Stimulated activated CD4-positive, alpha-beta T cell treated with anti-CD3 and anti-CD28 coated beads, TNF-alpha, amount 100 ng/mL, for 48 hours (primary cell): ENCODE measurements at places on chromosomes 11 and 22.

DNA sequence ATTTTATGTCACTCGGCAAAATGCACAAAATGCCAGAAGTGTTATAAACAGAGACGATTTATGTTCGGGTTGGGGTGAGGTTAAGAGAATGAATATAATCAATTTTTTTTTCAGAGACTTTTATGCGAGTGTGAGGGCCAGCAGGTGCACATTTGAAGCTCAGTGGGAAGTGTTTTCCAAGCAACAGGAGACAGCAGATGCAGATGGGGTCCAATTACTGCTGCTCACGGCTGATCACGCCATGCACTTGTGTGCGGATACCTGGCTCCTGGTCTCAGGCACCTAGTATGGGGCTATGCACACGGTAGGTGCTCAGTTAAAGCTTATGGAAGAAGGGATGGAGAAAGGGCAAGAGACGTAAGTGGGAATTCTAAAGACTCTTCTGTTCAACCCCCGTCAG lies 249.1 kb downstream of the MIAT start:
- no peak for DNase-seq

DNA sequence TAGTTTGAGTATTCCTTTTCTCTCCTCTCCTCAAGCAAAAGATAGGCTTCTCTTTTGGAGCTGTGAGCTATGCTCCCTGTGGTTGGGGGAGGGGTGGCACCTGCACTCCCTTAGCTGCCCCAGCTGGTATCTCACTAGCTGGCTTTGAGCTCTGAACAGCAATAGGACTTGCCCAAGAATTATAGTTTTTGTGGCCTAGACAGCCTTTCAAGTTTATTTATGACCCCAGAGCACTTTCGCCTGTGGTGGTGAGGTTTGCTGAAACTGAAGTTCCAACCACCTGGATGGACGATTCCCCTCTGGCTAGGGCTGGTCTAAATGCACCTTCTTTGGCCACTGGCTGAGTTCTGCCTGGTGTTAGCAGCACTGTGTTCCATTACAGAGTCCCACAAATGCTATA lies 37.1 kb upstream of the SLC37A2 start:
- no peak for DNase-seq

DNA sequence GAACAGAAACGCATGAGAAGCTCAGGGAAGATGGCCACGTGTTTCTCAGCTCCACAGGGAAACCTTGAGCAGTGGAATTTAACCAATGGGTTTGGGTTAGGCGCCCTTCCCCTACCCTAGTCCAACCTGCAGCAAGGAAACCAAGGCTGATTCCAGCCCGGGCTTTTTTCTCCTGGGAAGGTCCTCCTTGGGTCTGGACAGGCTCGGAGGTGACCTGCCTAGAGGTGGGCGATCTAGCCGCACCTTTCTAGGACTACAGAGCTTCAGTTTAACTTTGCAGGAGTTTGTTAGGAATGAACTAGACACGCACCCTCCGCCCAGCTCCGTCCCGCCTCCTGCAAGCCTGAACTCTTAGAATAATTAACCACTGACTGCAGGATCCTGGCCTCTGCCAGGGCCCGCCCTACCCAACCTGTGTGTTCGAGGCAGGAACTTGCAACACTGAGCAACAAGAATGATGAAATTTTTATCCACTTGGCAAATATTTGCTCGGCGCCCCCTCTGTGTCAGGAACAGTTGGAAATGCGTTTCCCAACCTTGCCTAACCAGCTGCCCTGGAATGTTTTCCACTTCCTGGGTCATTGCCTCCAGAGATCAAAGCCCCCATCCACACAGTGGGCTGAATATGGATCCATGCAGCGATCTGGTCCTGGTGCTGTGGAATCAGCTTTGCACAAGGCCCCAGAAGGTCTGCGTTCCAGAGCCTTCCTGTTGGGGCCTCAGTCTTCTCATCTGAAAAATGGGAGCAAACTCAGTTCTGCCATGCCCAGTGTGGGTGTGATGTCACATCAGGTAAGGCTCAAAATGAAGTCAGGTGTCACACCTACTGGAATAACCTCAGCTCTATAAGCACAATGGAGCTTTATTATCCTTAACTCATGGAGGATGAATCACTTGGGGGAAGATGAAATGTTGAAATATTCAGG lies 13.3 kb downstream of the MPST start:
- no peak for DNase-seq

GRCh38 chr11:2801711-2802388 lies 83.7 kb downstream of the CDKN1C start:
- no peak for DNase-seq

DNA sequence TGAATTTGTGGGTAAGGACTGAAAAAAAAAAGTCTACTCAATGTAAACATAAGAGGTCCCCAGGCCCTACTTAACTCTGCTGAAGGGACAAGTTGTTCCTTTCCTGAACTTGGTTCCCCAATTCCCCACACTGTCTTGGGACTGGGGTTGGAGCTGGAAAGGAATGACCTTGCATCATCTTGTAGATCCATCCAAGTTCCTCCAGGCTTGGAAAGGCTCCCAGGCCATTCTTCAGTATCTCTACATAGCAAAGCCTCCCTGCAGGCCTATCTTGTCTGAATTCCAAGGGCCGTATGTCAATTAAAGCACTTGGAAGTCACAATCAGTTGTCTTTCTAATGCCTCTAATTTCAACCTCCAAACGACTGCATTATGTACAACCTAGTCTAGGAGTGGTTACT lies 361.2 kb downstream of the TMEM135 start:
- no peak for DNase-seq

GRCh38 chr22:27726686-27727449 lies 74.7 kb downstream of the MN1 start:
- no peak for DNase-seq

GRCh38 chr11:81987829-81988472 lies 745.7 kb downstream of the FAM181B start:
- DNase-seq, result no peak

DNA sequence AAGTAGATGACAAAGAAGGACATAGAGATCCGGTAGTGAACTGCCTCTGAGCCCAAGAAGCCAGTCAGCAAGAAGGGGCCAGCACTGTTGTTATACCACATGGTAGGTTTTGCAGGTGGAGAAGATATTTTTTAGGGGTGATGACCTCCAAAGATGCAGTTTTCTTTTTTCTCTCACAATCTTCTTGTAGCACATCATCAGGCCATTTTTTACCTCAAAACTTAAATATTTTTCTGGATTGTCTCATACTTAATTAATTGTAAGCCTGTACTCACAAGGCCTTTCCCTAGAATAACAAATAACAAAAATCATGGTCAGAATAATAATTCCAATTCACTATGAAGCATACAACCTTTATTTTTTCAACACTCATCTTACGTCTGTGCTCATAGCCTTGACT lies at the start of gene OR51B4:
Gene OR51B4, minus strand, starts transcription at position 101 of the 400 bp plus-strand sequence. Its CDS starts 0 bp downstream, at position 101.
- DNase-seq, result no peak

DNA sequence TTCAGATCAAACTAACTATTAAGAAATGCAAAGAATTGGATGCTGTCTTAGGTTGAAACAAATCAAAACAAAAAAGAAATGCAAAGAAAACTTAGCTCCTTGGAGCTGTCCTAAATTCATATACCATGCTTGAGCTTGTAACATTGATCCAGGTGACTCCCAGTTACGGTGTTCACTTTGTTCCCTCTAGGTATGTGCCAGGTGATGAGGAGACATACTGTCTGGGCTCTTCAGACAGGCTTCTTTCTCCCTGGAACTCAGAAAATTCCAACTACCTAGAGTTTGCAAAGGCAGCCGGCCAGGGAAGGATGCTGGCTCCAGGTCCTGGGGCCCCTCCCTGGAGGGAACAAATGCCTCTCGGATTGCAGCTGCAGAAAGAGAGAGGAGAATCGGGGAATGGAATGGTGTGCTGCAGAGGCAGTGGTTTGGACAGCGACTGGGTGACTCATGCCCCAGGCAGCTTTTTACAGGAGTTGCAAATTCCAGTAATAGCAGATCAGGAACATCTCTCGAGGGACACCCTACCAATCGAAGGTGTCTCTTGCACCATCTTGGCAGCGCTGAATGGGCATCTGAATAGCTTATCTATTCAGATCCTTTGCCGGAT lies 12.3 kb upstream of the ASPHD2 start:
- no peak for DNase-seq

- DNase-seq, result no peak
Measured at GRCh38 chr22:26918226-26918625, 260.8 kb downstream of the MIAT start.

DNA sequence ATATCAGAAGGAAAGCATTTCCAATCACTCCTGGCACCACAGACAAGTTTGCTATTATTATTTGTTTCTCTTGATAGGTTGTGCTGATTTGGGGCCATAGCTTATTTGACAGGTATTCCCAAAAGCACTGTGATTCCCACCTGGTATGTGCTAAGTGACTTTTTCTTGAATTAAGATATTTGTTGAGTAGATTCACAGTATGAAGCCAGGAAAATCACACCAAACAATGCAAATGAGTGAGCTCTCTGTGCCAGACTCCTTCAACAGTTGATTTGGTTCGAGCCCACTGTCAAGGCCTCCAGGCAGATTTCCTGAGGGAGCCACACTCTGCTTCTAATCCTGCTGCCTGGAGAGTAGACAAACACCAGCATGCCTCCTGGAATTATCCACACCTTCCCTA lies 253.0 kb upstream of the POU2AF2 start:
- DNase-seq, result no peak

DNA sequence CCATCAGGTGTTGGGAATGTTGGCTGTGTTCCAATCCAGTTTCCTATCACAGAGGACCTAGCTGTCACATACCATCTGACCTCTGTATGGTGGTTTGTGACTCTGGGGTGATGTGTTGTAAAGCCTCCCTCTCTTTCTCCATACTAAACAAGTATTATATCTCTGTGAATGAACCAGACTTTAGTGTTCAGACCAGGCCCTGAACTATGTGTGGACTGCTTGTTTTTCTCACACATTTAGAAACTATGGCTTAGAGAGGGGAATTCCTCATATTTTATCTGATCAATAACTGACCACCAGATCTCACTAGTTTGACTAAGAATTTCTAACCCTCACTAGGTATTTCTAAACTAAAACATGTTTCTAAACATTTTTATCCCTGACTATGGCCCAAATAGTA lies 17.5 kb downstream of the NCR3LG1 start:
- DNase-seq, result no peak

DNA sequence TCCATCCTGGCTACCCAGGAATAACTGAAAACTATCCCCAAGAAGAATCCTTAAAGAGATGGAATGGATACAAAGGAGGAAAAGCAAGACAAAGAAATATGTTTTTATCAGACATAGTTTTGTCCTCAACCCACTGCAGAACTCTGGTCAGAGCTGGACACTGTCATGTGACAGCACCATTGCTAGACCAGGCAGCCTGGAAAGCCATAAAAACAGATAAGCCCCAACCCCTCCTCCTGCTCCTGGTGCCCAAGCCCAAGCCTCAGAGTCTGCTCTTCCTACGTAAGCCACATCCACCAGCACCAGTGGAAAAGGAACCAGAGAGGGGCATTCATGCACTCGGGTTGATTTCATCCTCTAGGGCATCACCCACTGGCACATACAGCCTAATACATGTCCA lies 116.9 kb downstream of the TRIM29 start:
- DNase-seq, result no peak

DNA sequence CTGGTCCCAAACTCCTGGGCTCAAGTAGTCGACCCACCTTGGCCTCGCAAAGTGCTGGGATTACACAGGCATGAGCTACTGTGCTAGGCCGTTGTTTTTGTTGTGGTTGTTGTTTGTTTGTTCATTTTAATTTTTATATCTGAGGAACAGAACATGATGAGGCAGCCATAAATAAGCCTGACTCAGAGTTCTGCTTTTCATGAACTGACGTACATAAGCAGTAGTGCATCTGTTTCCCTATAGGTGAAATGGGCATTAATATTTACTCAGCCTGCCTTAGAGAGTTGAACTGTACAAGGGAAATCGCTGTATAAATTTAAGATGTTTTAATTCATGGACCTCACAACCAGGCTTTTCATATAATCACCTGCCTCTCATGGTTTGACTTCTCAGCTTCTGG lies 80.5 kb downstream of the PDHX start:
- no peak for DNase-seq

DNA sequence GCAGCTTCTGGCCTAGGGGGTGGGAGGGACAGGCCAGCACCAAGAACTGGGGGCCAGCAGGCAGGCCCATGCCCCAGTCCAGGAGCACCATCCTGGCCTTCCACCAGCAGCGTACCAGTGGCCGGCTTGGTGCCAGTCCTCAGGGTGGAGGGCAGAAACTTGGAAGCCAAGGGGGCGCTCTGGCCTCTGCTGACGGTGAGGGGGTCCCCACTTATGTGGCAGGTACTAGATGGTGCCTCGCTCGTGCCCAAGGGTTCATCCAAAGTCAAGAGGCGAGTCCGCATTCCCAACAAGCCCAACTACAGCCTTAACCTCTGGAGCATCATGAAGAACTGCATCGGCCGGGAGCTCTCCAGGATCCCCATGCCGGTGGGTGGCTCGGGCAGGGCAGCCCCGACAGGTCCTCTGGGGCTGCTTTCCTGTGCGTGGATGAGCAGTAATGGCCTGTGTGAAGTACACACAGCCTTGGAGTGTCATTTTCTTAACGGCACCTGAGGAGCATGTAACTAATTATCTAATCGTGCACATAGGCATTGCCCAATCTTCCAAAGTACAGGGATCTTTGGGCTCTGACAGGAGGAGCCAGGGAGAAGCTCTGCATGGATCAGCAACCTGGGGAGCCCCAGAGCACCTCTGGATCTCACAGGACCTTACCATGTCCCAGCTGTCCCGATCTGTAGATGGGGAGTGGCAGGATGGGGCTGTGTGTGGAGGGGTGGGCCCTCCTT lies 79.1 kb downstream of the MORC2 start:
- DNase-seq, result no peak

DNA sequence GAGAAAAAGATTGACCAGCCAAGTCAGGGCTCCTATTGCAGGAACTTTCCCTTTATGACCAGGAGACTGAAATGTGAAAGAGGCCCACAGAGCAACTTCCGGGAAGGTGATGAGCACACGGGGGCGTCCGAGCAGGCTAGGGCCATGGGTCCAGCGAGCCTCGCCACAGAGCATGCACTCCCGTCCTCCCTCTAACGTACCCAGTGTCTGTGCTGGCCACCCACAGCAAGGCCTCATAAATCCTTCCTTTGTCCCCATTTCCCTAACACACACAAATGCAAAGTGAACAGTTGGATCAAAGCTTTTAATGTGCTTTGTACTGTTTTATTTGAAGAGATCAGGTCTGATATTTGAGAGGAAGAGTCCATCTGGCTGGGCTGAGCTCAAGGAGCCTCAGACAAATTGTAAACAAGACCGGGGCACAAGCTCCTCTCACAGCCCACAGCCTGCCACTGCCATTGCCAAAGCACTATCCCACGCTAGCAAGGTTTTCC lies 44.3 kb downstream of the BLID start:
- no peak for DNase-seq
